Hippocampal formation (tissue), 2 donors: ENCODE measurements at places on chromosomes 2 and 18.

- no peak for DNase-seq
Measured at GRCh38 chr2:140662504-140662903, 1468.3 kb downstream of the LRP1B start.

- no peak for DNase-seq
Measured at GRCh38 chr2:132503701-132504100, 87.1 kb downstream of the GPR39 start.

DNA sequence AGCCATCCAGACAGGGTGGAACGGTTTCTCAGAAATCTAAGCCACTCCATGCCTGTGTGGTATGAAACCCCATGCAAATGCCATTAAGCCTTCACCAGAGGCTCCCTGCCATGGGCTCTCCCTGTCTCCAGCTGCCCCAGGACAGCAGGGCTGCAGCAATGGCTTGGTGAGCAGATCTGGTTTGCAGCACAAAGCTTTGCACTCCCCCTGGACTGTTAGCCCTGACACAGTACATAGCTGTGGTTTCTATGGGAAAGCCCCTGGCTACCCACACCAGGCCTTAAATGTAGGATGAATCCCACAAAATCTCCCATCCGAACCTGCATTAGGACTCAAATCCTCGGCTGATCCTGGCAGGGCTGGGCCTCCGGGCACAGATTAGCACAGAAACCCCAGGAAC is 291.6 kb downstream of the TNS1 start:
- DNase-seq: no peak

- no peak for DNase-seq
Measured at GRCh38 chr2:135844301-135844895, 7.4 kb upstream of the LCT start.

DNA sequence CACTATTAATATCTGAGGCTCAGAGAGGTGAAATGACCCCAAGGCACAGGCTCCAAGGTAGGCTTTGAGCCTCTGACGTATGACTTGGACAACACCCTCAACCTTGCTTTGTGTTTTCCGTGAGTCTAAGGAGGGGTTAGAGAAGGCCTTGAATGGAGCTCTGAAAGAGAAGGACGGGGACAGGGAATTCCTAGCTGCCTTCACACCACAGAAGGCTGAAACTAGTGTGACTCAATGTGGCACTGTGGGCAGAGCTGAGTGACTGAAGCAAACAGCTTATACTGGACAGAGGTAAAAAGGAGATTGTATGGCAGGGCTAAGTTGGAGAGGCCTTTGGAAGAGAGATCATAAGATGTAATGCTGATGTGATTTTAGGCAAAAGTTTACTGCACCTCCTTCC is 3.5 kb upstream of the NCK2 start:
- DNase-seq: no peak

DNA sequence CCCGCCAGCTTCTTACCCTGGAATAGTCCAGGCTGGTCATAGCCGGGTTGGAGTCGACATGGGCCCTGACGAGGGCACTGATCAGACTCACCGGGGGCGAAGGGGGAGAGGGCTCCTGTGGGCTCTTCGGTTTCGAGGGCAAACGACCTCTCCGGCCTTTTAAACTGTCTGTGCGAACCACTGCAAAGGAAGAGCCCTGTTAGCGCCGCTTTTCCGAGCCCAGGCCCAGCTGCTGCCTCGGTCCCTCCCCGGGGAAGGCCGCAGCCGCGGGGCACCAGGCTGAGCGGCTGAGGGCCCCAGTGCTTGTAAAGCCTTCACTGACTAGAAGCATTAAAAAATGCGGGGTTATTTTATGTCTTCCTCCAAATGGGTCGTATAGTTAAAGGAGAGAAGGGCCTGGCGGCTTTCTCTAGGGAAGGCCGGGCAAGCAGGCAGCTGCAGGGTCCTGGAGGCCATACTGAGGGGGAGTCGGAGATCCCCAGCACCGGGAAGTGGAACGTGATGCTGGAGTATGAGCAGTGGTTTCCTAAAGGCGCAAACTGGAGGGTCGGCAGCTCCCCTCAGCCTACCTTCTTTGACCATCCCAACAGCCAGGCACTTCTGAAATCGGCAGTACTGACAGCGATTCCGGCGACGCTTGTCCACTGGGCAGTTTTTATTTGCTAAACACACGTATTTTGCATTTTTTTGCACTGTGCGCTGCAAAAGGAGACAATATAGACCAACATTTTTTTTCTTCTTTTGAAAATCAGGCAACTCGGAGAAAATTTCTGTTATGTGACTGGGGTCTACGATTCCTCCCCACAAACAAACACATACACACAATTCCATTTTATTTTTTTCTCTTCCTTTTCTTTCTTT is 4.5 kb downstream of the NR4A2 start:
- DNase-seq: no peak

- DNase-seq: no peak
Measured at GRCh38 chr2:24919037-24919505, 966 bp downstream of the ADCY3 start.

- DNase-seq: no peak
Measured at GRCh38 chr2:100919316-100919715, 82.8 kb upstream of the RPL31 start.

DNA sequence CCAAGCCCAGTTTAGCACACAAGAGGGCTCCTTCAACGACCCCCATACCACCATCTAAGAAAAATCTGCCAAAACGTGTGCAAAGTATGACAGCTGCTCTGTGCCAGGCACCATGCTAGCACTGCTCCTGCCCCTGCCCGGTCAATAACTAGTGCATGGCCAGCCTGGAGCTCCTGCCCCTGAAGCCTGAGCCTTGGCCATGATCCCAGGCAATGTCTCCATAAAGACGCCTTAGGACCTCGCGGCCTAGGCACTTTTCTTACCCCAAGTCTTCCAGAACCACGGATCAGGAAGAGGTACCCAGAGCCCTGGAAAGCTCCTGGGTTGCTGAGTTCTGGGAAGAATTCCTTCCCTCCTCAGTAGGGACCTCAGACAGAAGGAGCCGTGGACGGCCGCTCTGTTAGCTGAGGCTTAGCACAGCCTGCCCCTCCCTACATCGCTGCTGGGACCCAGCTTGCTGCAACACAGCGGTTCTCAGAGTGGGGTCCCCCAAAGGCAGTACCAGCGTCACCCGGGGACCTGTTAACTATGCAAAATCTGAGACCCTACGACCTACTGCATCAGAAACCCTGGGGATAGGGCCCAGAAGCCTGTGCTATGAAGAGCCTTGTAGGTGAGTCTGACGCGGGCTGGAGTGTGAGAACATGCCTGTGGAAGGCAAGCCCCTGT is 117.8 kb upstream of the TWIST2 start:
- no peak for DNase-seq
